NCI-H1092 (cell line): ENCODE measurements at places on chromosomes 3 and 15.

DNA sequence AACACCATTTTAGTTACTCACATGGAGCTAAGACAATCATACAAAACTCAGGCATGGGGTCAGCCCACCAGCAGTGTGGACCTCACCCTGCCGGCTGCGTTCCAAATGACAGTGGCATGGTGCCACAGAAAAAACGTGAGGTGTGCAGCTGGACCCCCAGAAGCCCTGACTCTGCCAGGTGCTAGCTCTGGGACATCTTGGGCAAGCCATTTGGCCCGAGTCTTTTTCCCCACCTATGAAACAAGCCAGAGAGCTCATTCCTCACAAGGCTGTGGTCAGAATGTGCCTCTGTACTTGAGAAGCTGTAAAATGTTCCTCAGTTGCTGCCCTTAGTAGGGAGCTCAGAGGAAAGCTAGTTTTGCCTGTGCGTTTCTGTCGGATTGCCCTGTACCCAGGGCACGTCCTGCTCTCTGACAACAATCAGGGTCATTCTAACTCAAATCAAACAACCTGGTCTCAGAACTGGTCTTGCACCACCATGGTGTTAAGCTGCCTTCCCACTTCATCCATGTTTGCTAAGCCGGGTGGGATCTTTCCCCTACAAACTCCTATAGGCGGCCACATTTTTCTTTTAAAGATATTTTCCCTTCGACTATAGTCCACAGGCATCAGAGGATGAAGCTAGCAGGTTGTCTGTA, 44.9 kb downstream of the LIPC start:
- DNase-seq, result no peak

- DNase-seq, result no peak
Measured at GRCh38 chr3:129318921-129319320, 40.3 kb downstream of the HMCES start.

GRCh38 chr3:123396171-123397049, 52.5 kb downstream of the ADCY5 start:
- no peak for DNase-seq

GRCh38 chr15:74337607-74338211, 29.7 kb downstream of the CYP11A1 start:
- no peak for DNase-seq
